ENCODE measurements at places on chromosomes 2 and 18.

GRCh38 chr2:171404261-171404660 is 29.5 kb downstream of the METTL8 start:
- H3K4me3 ChIP-seq: no peak overlapping the region
- H3K4me1 ChIP-seq: peaks cover 47% of the 10 kb centered on the region
- peaks cover 53% of the 10 kb centered on the region for H3K36me3 ChIP-seq
- no peaks in the 10 kb centered on the region for H3K27me3 ChIP-seq
- H3K27ac ChIP-seq: no peak overlapping the region

DNA sequence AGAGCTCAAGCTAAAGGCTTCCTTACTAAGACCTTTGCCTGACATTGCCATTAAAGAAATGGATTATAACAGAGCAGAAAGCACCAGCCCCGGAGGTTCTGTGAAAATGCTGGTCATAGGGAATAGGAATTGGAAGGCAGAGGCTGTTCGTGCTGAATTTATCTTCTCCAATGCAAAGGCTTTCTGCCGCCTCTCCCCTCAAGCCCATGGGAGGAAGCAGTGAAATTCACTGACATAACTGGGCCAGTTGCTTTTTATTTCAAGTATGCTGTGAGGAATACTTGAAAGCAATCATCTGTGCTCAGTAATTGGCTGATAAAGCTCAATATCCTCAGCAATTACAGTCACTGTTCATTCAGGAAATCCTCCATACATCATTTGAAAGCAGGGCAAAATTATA is 85.4 kb upstream of the LINC00305 start:
- no peak overlapping the region for H3K27ac ChIP-seq
- H3K4me3 ChIP-seq: no peak overlapping the region
- H3K27me3 ChIP-seq: peaks cover 4% of the 10 kb centered on the region

DNA sequence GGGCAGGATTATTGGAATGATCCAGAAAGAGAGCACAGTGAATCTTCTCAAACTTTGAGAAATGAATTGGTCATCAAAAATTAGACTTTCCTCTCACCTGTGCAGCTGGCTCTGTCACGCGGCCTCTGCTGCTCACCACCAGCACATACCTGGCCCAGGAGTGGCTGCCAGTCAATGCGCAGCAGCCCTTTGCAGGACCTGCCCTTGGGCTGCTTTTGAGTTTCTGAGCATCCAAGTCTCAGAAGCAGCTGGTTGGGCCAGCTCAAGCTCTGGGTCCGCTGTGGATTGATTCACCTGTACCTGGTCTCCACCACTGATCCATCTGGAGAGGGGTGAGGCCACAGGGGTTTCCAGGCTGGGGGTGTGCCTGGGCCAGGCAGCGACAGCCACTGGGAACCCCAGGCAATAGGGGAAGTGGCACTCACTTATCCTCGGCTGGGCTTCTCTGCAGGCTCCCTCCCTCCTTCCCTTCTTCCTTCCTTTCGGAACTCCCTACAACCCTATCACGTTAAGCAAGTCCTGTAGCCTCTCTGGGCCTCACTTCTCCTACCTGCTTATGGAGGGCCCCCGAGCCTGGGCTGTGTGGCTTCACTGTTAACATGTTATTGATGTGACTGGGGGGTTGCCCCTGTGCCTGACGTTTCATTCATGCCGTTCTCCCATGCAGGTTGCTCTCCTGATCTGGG is 48.1 kb downstream of the SH3BP4 start:
- DNase-seq: no peak
- H3K27ac ChIP-seq: no peak overlapping the region
- peaks cover 23% of the 10 kb centered on the region for H3K36me3 ChIP-seq
- H3K4me1 ChIP-seq: peaks cover 9% of the 10 kb centered on the region

DNA sequence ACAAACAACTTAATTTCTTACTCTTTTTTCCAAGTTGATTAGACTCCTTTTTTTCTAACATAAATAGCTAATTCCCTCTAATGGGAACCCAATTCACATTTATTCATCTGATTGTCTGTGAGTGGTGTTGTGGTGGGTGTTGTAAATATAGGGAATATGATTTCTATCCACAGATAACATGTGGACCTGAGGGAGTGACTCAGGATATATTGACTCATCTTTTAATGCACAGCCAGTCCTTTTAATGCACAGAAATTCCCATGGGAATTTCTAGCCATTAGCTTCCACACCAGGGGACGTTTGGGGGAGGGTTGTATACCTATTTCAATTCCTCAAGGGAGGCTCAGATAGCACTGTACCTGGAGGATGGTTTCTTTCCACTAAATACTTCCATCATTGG is 1339.6 kb upstream of the LRRTM1 start:
- DNase-seq: no peak

DNA sequence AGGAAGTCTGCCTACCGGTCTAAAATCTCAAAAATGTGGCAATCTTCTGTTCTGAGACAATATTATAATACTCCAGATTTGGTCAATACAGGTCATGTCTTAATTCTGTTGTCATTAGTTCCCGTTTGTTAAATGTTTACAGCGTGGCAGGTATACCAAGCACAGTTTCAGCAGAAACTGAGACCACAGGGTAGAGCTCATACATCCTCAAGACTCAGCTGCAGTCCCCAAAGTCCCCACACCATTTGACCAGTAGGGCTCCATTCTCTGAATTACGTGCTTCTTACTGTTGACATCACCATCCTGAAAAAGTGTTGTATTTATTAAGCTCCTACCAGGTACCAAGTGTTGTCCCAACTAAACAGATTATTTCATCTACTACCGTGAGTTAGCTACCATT is 157.1 kb downstream of the MC4R start:
- no peaks in the 10 kb centered on the region for H3K4me1 ChIP-seq
- H3K4me3 ChIP-seq: no peak overlapping the region
- H3K27me3 ChIP-seq: no peaks in the 10 kb centered on the region
- H3K27ac ChIP-seq: no peak overlapping the region

DNA sequence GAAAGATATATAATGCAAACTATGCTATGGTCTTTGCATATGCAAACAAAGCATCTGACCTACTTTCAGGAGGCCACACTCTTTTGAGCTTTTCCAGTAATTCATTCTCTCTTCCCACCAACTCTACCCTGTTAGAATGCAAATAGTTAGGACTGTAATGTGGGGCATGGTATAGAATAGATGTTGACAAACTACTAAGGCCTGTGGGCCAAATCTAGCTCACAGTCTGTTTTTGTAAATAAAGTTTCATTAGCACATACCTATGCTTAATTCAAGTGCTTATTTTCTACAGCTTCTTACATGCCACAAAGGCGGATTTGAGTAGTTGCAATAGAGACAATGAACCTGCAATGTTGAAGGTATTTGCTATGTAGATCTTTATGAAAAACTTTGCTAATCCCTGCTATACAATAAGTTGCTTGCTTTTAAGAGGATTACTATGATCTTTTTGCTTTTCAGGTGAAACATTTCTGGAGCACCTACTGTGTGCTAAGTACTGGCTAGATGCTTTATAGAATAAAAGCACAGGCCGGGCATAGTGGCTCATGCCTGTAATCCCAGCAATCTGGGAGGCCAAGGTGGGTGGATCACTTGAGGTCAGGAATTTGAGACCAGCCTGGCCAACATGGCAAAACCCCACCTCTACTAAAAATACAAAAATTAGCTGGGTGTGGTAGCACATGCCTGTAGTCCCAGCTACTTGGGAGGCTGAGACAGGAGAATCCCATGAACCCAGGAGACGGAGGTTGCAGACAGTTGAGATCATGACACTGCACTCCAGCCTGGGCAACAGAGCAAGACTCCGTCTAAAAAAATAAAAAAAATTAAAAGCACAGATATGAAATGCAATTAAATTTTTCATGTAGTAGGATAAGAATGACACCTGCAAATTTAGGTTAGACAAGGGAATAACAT is 267.8 kb downstream of the DPP10 start:
- H3K27ac ChIP-seq: no peak overlapping the region
- H3K4me3 ChIP-seq: no peak overlapping the region
- H3K36me3 ChIP-seq: no peaks in the 10 kb centered on the region
- H3K4me1 ChIP-seq: no peaks in the 10 kb centered on the region

GRCh38 chr18:74914648-74915047 is 294.3 kb downstream of the PTGR3 start:
- H3K27me3 ChIP-seq: no peaks in the 10 kb centered on the region
- no peak overlapping the region for H3K27ac ChIP-seq
- H3K4me1 ChIP-seq: peaks cover 3% of the 10 kb centered on the region
- H3K4me3 ChIP-seq: no peak overlapping the region
- H3K36me3 ChIP-seq: peaks cover 2% of the 10 kb centered on the region
- DNase-seq: no peak
